Thoracic aorta (tissue), 2 donors: ENCODE measurements at places on chromosomes 3 and 15. TPM values are rescaled to one million over a fixed set of nuclear protein-coding genes. Genes with fewer than 3 reads are reported as not detected.

Gene ZNF280D
- 55.1 TPM for total RNA-seq

Gene ARNT2
- total RNA-seq = 5.8 TPM

Gene GABRB3
- total RNA-seq = 2.0 TPM

Gene JMJD7
- total RNA-seq = 11.3 TPM

Gene TEX9
- 3.7 TPM for total RNA-seq

Gene GPR149
- total RNA-seq = not detected

Gene COX5A
- total RNA-seq = 45.2 TPM

Gene SAXO2
- total RNA-seq = not detected

Gene AMOTL2
- 161 TPM for total RNA-seq

Gene SOX14
- not detected for total RNA-seq

Gene ATP13A3
- total RNA-seq = 188 TPM

Gene HHATL
- total RNA-seq = not detected

DNA sequence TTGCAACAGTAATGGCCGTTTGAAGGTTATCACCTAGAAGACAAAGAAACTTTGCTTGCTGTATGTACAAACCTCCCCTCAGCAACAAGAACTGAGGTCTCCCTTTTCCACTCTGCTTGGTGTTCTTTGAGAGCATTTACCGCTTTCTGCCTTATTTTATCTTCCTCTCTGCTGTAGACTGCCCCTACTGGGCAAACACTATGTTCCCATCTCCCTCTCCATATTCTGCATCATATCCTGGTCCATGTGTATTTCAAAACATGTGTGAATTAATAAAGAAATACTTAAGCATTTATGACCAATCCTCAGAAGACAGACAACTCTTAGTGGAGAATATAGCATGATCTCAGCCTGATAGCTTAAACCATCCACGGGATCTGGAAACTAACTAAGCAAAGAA lies 64.4 kb downstream of the ATP13A5 start:
- no peak overlapping the region for H3K4me3 ChIP-seq
- H3K27ac ChIP-seq = no peak overlapping the region
- H3K36me3 ChIP-seq = no peaks in the 10 kb centered on the region
- H3K4me1 ChIP-seq = no peaks in the 10 kb centered on the region
- no peaks in the 10 kb centered on the region for H3K27me3 ChIP-seq

DNA sequence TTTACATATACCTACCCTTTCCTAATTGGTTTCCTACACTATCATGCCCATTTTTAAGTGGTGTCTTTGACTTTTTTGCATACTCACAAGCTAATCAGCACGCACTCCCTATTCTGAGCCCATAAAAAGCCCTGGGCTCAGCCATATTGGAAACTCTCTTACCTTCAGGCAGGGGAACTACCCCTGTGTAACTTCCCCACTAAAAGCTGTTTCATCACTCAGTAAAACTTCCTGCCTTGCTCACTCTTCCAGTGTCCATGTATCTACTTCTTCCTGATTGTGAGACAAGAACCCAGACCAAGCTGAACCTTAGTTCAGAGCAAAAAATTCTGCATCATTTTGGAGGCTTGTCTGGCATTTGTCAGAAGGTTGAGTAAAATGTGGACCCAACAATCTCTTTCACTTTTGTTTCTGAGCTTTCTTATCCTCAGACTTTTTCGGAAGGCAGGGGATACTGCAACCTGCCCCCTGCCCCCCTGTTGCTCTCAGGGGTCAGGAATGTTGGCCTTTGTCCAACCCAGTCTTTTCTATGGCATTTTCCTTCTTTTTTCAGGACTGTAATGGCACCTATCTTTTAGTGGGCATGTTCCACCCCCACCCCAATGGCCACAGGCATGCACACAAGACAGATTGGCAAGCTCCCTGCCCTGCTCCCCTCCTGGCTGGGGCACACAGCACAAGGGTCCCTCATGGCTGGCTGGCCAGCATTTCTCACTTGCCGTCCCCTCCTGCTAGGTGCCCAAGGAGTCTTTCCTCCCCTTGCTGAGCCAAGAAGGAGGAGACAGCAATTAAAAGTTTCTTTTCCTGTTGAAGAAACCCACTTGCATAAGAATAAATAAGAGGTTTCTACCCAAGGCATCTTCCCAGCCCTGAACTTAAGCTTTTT lies 26.3 kb upstream of the TMEM45A start:
- H3K4me1 ChIP-seq = peaks cover 4% of the 10 kb centered on the region
- no peaks in the 10 kb centered on the region for H3K36me3 ChIP-seq
- H3K27me3 ChIP-seq = no peaks in the 10 kb centered on the region
- no peak overlapping the region for H3K27ac ChIP-seq

- no peaks in the 10 kb centered on the region for H3K27me3 ChIP-seq
- H3K36me3 ChIP-seq = no peaks in the 10 kb centered on the region
- no peak for DNase-seq
- peak overlapping the region; percentile 5 for H3K4me3 ChIP-seq
- peak overlapping the region; percentile 6 for H3K27ac ChIP-seq
- H3K4me1 ChIP-seq = peaks cover 31% of the 10 kb centered on the region
These were observed 11.3 kb upstream of the DLG1 start for GRCh38 chr3:197309528-197310361.

DNA sequence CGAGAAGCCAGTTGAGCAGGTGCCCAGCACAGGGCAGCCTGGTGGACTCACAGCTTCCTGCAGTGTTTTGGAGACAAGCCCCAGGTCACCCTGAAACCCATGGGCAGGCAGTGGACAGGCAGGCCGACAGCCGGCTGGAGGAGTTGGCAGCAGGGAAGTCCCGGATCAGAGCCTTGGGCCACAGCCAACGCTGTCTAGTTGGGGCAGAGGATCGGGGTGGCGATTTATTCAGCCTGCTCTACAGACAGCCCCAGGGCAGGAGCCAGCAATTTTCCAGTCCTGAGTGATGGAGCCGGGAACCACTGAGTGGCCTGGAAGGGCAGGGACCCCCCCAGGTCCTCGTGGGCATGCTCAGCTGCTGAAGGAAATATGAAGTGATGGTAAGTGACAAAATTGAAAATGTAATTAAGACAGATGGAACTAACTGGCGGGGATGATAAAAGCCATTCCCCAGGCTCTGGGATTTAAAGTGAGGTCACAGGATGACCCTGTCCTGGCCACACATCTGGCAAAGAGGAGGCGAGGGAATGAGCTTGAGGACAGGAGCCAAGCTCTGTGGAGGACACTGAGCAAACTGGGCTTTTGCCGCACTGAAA lies 34.4 kb upstream of the TBC1D21 start:
- peaks cover 10% of the 10 kb centered on the region for H3K4me1 ChIP-seq
- H3K27me3 ChIP-seq = no peaks in the 10 kb centered on the region
- DNase-seq = no peak
- H3K4me3 ChIP-seq = no peak overlapping the region
- H3K27ac ChIP-seq = no peak overlapping the region

DNA sequence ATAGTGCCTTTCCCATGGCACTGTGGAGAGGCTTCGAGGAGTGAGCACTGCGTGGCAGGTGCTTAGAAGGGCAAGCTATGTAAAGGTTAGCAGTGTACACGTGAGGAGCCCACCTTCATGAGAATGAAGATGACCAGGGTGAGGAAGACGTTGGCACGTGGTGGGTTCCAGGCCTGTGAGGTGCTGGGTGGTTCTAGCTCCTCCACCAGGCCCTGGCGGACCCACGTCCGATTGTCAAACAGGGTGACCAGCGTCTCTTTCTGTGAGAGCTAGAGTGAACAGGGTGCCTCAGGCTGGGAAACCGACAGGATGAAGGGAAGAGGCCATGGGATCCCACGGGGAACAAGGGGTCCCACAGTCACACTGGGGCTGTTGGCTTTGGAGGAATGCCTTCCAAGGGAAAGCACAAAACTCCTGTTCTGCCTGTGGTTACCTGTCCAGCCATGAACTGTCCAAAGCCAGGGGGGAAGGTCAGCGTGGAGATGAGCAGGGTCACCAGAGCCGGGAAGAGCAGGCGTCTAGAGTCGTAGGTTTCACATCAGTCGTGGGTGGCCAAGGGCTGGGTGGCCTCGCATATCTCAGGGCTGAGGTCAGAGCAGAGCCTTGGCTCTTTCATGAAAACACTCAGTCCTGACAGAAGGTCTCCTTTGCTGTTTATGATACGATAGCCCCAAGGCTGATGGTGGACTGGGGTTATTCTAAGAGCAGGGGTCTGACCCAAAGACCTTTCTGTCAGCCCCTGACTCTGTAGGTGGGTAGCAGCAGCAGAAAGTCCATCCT lies 6.0 kb downstream of the CLCN2 start:
- peaks cover 4% of the 10 kb centered on the region for H3K4me1 ChIP-seq
- DNase-seq = no peak
- no peak overlapping the region for H3K27ac ChIP-seq

DNA sequence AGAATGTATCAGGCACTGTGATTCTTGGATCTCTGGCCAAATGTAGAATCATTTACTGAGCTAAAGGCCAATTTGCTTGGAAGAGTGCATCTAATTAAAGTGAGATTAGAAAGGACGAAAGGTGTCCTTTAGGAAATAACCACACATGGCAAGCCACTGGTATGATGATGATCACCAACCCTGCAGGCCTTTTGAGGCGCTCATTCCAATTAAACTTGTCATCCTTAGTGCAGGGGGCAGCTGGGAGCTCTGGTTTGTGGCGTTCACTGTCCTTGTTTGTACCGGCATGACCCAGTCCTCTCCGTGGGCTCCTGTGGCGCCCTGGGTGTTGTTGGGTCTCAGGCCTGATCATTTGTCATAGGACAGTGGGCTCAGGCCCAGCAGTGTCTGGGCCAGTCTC lies 11.0 kb downstream of the LIMD1 start:
- no peaks in the 10 kb centered on the region for H3K36me3 ChIP-seq
- H3K27me3 ChIP-seq = no peaks in the 10 kb centered on the region
- DNase-seq = no peak
- peaks cover 99% of the 10 kb centered on the region for H3K4me1 ChIP-seq
- peak overlapping the region; percentile 78 for H3K27ac ChIP-seq

- no peak overlapping the region for H3K4me3 ChIP-seq
- H3K27me3 ChIP-seq = no peaks in the 10 kb centered on the region
- H3K4me1 ChIP-seq = peaks cover 29% of the 10 kb centered on the region
- no peak overlapping the region for H3K27ac ChIP-seq
- H3K36me3 ChIP-seq = peaks cover 28% of the 10 kb centered on the region
These were observed 16.2 kb downstream of the CTSH start for GRCh38 chr15:78928616-78929093.

DNA sequence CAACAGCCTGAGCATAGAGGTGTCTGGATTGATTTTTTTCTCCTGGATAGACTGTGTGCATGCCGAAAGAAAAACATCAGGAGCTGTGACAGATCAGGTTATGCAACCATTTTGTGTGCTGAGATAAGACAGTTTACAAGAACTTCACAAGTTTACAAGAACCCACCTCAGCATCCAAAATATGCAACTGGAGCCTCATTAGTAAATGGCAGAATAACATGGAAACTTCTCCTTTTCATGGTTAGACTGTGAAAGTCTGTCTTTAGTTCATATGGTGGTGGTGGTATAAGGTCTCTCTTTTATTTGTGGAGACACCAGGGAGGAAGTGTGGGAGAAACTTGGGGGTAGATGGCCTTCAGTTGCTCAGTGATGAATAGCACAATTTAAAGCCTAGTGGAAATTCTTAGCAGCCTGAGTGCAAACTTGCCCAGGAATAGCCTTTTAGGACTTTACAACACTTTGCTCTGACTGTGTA lies 3.7 kb upstream of the ZNF609 start:
- no peaks in the 10 kb centered on the region for H3K27me3 ChIP-seq
- DNase-seq = no peak
- H3K4me1 ChIP-seq = peaks cover 10% of the 10 kb centered on the region
- no peak overlapping the region for H3K27ac ChIP-seq

DNA sequence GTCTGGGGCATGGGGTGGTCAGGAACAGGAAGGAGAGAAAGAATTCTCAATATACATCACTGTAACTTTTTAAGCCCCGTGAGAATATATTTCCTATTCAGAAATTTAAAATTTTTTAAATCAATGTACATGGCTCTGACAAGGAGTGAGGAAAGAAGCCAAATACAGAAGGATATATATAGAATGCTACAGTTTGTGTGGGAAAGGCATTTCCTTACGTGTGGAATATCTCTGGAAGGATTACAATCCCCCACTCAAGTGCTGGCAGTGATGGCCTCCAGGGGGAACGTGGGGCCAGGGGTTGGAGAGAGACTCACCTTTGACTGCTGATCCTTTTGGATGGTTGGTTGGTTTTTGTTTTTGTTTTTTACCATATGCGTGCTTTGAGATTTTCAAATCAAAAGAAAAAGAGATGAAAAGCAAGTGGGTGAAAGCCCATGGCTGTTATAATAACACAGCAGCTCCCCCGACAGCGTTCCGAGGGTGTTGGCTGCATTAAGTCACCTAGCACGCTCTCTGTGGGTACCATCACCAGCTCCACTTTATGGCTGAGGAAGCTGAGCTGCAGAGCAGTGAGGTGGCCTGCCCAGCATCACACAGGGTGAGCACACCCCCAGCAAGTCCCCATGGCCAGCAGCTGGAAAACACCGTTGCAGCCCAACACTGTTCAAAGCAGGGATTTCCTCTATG lies 39.9 kb downstream of the TPRA1 start:
- H3K27me3 ChIP-seq = no peaks in the 10 kb centered on the region
- no peak overlapping the region for H3K4me3 ChIP-seq
- no peak overlapping the region for H3K27ac ChIP-seq
- H3K4me1 ChIP-seq = peaks cover 16% of the 10 kb centered on the region
- DNase-seq = no peak

DNA sequence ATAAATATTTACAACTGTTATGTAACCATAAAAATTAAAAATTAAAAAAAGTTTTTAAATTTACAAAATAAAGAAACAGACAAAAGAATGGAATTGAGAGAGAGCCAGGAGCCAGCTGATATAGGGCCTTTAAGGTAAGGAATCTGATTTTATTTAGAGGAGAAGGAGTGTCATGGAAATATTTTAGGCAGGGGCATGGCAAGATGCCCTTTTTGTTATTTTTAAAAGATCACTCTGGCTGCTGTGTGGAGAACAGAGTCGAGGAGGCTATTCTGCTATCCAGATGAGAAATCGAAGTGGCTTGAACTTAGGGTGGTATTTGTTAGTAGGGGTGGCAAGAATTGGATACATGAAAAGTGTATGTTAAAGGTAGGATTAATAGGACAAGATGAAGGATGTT lies 9.1 kb upstream of the ADAMTS9 start:
- no peak for DNase-seq
- no peaks in the 10 kb centered on the region for H3K27me3 ChIP-seq
- peaks cover 4% of the 10 kb centered on the region for H3K36me3 ChIP-seq
- H3K4me1 ChIP-seq = peaks cover 29% of the 10 kb centered on the region

DNA sequence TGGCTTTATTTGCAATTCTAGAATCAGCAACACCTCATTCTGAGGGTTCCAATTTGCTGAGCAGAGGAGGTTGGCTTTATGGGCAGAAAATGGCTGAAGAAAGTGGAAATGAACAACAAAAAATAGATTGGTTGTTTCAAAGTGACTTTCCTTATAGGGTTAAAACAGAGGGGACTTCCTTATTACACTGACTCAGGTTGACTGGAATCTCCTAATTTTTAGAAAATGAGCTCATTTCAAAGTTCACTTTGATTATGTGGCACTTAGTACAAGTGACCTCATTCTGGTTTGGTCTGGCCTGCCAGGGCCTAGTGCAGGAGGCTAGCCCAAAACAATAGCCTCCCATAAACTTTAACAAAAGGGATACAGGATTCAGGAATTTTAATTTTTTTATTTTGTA lies 41.4 kb downstream of the NFKBIZ start:
- no peaks in the 10 kb centered on the region for H3K27me3 ChIP-seq
- DNase-seq = no peak
- H3K4me1 ChIP-seq = peaks cover 26% of the 10 kb centered on the region
- H3K36me3 ChIP-seq = no peaks in the 10 kb centered on the region

- H3K36me3 ChIP-seq = no peaks in the 10 kb centered on the region
- no peaks in the 10 kb centered on the region for H3K4me1 ChIP-seq
- H3K27ac ChIP-seq = no peak overlapping the region
- no peaks in the 10 kb centered on the region for H3K27me3 ChIP-seq
- DNase-seq = no peak
These were observed 103.6 kb upstream of the ICE2 start for GRCh38 chr15:60582370-60583036.

GRCh38 chr3:124764746-124765145 lies 34.5 kb downstream of the UMPS start:
- H3K36me3 ChIP-seq = peaks cover 65% of the 10 kb centered on the region
- no peaks in the 10 kb centered on the region for H3K27me3 ChIP-seq
- H3K4me3 ChIP-seq = no peak overlapping the region
- DNase-seq = no peak
- peaks cover 6% of the 10 kb centered on the region for H3K4me1 ChIP-seq
- H3K27ac ChIP-seq = peak overlapping the region; percentile 11
